ENCODE measurements at places on chromosomes 12 and 14.

GRCh38 chr12:111443086-111443485, 37.4 kb downstream of the SH2B3 start:
- DNase-seq, result no peak

DNA sequence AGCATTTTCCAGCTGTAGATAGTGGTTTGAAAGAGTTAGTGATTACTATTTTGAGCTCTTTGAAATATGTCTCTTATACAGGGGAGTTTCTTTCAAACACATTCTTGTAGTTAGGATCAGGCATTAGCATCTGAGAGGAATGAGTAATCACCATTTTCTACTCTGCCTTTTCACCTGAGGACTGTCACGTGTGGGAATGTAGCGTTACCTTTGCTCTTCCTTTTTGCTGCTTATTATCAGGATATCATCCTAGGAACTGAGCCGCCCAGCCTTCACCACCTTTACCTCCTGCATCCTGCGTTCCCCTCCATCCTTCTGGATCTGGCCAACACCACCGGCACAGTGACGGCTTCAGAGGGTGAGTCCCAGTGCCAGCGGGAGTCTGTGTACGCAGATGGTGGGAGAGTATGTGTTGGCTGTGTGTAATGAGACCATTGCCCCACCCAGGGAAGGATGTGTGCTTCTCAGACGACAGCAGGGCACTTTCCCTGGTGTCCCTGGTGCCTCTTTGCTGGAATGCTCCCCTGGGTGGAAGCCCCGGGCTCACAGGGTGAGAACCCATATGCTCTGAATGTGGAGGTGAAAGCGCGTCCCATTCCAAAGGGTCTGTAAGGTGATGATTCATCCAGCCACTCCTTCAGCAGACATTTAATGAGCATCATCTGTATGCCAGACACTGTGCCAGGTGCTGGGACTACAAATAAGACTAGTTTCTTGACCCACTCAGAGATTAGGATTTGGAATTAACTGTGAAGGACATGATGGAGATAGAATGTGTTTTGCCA, 27.5 kb downstream of the GSG1 start:
- no peak for DNase-seq

- DNase-seq, result no peak
Measured at GRCh38 chr14:69660344-69661193, 49.2 kb downstream of the SUSD6 start.

GRCh38 chr12:115895247-115895646, 382.2 kb downstream of the MED13L start:
- no peak for DNase-seq

DNA sequence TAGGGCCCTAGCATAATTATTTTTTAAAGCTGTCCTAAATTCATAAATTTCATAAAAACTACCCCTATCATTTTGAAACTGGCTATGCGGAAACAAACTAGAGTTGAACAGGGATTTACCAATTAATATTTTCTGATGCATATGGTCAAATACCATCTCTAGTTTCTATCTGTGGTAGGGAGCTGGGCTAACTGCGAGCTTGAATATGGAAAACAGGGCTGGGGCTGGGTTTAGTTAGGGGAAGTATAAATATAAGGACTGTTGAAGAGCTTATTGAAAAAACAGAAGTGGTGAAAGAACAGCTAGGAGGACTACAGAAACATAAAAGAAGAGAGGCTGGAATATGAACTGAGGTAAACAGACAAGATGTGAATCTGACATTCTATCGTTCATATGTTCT, 91.8 kb downstream of the SLC38A1 start:
- no peak for DNase-seq

GRCh38 chr14:47539031-47539461, 136.4 kb downstream of the MDGA2 start:
- no peak for DNase-seq

DNA sequence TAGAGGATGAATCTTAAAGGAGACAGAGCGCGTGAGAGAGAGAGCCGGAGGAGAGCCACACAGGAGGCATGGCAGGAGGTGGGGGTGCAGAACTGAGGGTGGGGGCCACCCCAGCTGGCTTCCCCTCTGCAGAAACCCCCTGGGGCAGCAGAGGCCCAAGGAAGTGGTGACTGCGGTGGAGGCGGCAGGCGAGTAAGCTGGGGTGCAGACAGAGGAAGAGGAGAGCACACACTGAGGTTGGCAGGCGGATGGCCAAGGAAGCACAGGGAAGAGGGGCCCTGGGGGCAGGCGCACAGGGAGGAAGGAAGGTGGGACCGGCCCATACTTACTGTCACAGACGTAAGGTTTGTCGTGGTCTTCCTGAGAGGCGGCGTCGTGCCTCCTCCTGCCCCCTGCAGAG, 179.8 kb downstream of the DPF3 start:
- no peak for DNase-seq

GRCh38 chr12:23640754-23641153, 308.7 kb downstream of the SOX5 start:
- DNase-seq, result no peak

DNA sequence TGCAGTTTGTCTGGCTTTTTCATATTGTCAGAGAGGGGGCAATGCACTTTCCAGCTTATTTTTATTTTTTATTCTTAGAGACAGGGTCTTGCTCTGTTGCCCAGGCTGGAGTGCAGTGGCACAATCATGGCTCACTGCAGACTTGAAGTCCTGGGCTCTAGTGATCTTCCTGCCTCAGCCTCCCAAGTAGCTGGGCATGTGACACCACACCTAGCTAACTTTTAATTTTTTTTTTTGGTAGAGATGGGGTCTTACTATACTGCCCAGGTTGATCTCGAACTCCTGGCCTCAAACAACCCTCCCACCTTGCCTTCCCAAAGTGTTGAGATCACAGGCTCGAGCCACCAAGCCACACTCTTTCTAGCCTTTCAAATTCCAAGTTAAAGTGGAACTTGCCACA, 3.9 kb upstream of the A2ML1 start:
- no peak for DNase-seq

DNA sequence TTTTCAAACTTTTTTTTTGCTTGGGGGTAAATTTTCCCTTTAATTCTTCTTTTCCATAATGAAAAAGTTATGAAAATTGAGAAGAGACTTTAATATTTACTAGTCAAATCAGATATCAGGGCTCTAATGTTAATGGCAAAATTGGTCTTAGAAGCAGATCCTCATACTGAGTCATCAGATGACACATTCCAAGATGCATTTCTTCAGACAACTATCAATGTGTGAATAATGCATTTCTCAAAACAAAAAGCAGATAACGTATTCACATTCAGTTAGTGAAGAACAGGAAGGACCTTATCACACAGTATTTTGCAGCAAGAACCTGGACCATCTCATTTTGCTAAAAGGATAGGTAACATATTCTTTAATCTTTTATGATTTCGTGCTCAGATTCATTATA, 130.7 kb downstream of the GPHN start:
- DNase-seq, result peak; percentile 26

DNA sequence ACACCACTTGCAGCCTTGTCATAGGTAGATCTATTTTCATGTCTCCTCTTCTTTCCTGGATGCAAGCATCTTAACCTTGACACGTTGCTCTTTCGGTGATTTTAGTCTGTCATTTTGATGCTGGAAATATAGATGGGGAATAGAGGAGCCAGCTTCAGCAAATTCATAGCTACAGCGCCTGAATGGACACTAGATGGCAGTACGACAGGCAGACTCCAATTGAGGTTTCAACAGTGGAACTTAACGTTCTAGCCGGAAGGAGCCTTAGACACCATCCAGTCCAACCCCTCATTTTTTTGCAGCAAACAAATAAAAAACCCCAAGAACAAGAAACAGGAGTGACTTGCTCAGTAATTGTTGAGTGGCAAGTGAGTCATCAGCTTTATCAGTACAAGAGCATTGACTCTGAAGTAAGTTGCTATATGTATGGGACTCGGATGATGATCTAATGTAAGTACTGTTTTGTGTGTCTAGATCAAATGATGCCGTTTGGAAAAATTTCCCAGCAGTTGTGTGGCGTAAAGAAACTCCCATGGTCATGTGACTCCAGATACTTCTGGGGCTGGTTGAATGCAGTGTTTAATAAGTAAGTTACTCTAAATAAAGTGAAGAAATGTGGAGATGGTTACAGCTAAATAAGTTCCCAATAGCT, 9.0 kb downstream of the DMAC2L start:
- DNase-seq, result peak; percentile 84

DNA sequence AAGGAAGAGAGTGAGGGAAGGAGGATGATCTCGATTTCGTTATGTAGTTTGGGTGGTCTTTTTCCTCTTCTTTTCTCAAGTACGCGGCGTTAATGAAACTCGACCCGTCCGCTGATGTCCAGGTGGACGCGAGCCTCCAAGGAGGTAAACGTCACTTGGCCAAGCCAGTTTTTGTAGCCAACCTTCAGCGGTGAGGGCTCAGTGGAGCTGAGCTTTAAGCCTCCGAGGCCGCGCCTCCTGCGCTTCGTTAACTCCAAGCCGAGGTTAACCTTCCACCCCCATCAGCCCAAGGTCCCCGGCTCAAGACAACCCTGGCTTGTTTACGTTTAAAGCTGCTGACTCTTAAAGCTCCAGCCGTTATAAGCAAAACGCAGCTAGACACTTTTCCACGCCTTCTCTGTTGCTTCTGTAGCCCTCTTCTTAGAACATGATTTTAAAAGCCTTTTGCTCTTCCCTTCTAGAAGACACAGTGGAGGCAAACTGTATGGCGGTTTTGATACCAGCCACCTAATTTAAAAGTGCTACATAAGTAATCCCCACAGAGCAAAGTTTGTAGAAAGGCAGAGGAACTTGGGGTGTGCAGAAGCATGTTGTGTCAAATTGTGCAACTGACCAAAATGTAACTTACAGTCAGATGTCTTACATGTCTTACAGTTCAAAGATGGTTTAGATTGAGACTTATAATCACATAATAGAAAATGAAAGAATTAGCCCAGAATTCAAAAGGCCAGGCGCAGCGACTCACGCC, 923 bp upstream of the ITPR2 start:
- peak; percentile 7 for DNase-seq

DNA sequence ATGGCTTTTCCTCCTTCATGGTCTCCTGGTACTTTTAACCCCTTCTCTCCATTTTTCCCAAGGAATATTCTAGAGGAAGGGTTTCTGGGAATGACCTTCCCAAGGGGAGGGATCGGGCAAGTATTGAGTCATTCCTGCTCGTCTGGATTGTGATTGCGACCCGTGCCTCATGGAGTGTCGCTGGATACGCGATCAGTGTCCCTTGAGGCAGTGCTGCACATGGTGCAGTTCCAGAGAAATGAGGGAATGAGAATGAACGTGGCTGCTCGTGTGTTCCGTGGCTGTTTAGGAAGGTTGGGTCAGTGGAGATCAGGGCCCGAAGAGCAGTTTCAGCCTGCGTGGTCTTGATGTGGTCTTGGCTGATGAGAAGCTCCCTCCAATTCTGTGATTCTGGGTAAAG, 234.4 kb downstream of the CACNA1C start:
- DNase-seq, result no peak

GRCh38 chr14:78709795-78710557, 539.8 kb downstream of the NRXN3 start:
- DNase-seq, result no peak

DNA sequence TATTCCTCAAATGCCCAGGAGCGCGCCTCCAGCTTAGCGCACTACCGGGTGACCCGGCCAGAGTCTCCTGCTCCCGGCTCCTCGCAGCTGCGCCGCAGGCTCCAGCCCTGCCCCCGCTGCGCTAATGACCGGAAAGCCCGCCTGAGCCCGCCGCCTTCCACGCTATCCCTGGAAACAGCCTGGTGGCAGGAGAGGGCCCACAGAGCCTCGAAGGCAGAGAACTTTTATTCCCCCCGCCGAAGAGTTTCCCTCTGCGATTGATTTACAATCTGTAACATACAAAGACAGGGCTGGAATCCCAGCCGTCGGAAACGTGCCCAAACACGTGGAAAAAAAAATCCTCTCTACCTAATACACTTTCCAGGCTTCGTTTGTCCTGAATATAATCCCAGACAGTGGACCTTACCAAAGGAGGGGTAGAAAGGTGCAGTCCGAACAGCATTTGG, 1.5 kb downstream of the COL2A1 start:
- peak; percentile 35 for DNase-seq

DNA sequence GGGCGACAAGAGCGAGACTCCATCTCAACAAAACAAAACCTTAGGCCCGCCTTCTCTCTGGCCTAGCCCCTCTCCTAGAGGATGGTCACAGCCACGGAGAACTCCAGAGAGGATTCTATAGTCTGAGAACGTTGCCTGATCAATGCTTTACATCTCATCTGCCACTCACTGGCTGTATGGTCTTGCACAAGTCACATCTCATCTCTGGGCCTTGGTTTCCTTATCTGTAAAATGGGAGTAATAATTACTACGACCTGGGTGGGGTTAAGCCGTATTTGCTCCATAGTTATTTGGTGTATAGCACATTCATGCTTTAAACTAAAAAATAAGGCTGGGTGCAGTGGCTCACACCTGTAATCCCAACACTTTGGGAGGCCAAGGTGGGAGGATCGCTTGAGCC, 8.5 kb downstream of the TRPV4 start:
- DNase-seq, result no peak

- DNase-seq, result no peak
Measured at GRCh38 chr14:49438256-49438770, 147.9 kb downstream of the RPS29 start.

- no peak for DNase-seq
Measured at GRCh38 chr12:5438671-5439200, 6.8 kb downstream of the NTF3 start.

DNA sequence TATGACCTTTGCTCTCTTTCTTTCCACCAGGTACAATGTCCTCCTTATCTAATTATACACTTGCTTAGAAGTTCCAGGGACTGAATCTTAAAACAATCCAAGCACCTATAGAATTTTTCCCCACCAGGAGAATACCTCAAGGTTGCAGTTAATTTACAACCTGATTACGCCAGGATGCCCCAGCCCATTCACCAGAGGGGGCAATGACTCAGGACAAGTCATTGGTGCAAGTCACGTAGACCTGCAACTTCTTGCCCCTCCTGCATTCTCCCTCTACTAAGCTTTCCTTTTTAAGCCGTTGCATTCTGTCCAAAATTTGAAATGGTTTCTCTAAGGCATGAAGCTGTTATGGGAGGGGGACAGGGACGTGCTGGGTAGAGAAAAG, 111.1 kb upstream of the SCAF11 start:
- no peak for DNase-seq

DNA sequence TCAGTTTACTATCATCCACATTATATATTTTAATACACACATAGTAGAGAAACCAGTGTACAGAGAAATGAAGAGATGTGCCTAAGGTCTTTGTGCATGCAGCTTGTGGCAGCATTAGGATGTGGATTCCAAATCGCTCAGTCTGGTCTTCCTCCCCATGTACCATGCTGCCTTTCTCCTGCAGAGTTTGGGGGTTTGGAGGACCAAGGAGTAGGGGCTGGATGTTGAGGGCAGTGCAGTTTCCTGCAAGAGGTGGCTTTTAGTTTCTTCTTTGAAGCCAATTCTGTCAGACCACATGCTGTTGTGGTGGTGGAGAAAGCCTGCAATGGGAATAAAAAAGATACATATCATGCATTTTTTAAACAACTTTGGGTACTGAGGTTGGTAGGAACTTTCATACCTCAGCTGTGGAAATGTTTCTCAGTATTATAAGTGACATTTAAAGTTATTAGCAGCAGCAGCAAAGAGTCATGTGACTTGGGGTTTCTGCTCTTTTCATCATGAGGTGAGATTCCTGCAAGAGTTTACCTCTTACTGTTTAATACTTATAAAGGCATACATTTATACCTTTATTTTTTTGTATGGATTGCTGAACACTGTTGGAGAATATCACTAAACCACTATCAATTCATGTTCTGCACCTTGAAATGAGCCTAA, 34.4 kb downstream of the TESPA1 start:
- no peak for DNase-seq
